ENCODE measurements at places on chromosomes 2 and 18.

GRCh38 chr2:234676783-234677450 lies 180.0 kb upstream of the ARL4C start:
- no peak for DNase-seq

GRCh38 chr2:43220760-43221123 lies 5.7 kb downstream of the ZFP36L2 start:
- DNase-seq = no peak

GRCh38 chr2:163723881-163724280 lies 11.9 kb downstream of the FIGN start:
- no peak for DNase-seq

DNA sequence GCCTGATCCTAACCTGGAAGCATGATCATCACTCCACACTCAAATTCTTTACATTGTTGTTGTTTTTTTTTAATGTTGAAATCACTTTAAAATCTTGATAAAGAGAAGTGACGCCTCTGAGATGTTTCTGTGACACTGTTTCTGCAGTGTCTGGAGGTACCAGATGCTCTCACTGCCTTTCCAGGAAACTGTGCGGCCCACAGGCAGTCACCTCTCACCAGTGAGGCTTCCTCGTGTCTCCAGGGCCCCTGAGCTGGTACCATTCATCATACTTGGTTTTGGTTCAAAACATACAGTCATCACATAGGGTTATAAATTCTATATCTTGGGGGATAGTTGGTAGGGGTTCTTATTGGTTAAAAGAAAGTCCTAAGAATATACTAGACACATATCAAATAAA lies 10.1 kb upstream of the ID2 start:
- DNase-seq = no peak

DNA sequence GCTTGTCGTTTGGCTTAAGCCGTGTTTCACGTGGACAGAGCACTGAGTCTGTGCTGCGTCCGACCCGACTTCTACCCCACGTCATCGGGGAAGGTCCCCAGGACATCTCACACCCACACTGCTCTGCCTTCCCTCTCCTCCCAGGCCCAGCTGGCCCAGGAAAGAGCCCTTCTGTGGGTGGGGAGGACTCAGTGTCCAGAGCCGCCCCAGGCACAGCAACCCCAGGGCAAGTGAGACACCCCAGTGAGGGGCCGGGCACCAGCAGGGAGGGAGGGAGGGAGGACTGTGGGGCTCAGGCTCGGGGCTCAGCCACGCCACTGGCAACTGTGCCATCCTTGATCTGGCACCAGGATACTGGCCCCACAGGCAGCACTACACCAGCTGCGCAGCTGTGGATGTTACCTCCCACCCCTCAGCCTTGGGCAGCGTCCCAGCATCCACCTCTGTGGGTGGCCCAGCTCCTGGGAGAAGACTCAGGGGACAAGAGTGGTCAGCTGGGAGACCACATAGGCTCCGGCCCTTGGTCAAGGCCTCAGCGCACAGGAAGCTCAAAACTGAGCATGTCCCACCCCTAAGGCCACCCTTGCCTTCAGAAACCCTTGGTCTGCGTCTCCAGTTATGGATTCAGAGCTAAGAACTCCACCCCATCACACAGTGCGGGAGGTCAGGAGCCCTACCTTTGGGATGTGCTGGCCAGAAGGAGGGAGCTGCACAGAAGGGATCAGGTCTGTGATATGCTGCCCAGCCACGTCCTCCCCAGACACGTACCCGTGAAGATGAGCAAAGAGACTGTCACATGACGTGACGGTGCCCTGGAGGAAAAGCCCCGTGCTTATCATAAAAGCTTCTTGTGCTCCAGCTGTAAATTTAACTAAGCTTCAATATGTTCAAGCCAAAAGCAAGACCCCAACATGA lies 11.7 kb downstream of the PASK start:
- DNase-seq = no peak

- no peak for DNase-seq
These were observed 42.5 kb upstream of the NFATC1 start for GRCh38 chr18:79353267-79353666.

GRCh38 chr2:241895712-241896641 lies 26.4 kb downstream of the RTP5 start:
- DNase-seq = no peak

- DNase-seq = no peak
These were observed 93.1 kb downstream of the TNFRSF11A start for GRCh38 chr18:62418258-62418657.

DNA sequence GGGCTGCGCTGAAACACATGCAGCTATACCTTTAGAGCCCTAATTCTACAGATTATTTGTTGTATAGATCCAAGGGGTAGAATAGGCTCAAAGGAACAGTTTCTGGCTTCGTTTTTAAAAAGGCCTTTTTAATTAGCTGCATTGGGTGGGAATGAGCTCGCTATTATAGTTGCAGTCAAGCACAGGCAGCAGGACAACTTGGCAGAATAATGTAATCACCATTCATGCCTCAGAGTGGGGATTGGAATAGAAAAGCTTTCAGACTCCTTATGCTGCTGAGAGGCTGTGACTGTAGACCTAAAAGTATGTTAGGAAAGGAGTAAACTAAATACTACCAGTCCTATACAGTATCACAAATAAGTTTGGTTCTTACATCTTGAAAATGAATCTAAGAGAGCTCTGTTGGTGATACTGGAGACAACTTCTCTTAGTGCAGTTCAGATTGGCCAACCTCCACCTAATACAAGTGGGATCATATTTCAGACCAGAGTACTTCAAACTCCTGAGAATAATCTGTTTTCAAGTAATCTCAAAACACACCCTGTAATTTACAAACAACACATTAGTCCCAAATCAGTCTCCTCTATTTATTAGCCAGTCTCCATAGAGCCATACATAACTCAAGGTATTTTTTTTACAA lies 121.4 kb downstream of the ANTXR1 start:
- DNase-seq = no peak

- no peak for DNase-seq
These were observed 644 bp upstream of the QPCT start for GRCh38 chr2:37343537-37344434.

GRCh38 chr18:58266291-58266690 lies 222.3 kb downstream of the NEDD4L start:
- no peak for DNase-seq

DNA sequence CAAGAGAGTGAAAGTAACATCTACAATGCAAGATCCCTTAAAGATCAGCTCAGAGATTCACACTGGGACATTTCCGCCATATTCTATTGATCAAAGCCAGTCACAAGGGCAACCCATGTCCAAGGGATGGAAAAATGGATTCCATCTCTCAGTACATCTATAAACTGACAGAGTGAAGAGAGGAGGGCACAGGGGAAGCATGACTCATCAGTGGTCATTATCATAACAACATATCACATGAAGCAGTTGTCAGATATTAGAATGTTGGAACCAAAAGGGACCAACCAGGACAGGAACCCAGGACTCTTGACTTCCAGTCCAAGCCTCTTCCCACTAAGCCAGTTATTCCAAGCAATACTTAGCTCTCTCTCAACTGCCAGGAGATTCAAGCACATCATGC lies 54.9 kb upstream of the IGFBP2 start:
- no peak for DNase-seq

DNA sequence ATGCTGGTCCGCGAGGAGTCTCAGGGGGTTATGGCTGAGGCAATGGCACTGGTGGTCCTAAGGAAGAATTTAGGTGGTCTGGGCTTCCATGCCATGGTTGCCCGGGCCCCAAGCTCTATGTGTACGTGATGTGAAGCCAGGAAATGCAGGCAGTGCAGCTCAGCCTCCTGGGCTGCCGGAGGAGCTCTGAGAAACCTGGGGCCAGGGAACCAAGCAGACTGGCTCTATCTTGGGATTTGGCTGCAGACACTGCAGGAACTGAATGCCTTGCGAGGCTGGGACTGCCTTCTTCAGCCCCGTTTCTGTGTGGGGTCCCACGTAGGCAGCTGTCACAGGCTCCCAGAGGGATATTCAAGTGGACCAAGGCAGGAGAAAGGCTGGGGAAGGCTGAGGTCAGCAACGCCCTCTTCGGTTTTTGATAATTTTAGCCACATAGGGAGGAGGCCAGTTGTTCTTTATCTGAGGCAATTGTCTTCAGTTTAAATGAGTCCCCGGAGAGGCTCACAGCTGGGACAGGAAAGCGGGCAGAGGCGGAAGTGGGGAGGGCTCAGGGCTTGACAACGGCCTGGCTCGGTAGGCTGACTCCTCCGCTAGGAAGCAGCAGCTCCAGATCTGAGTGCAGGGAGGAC lies 77.7 kb downstream of the RHOB start:
- no peak for DNase-seq

GRCh38 chr2:118492335-118492734 lies 355.1 kb downstream of the EN1 start:
- DNase-seq = no peak

- DNase-seq = no peak
These were observed 122.6 kb downstream of the PLEKHA3 start for GRCh38 chr2:178602901-178603300.

- DNase-seq = no peak
These were observed 76.7 kb downstream of the GFPT1 start for GRCh38 chr2:69310111-69311023.

GRCh38 chr18:2534906-2535305 lies 36.4 kb downstream of the METTL4 start:
- no peak for DNase-seq

- no peak for DNase-seq
These were observed 529.8 kb upstream of the CNTNAP5 start for GRCh38 chr2:123495241-123495640.

- DNase-seq = no peak
These were observed 993.6 kb upstream of the NXPH2 start for GRCh38 chr2:139773720-139774277.

GRCh38 chr2:64230540-64230939 lies 86.3 kb upstream of the PELI1 start:
- DNase-seq = no peak

DNA sequence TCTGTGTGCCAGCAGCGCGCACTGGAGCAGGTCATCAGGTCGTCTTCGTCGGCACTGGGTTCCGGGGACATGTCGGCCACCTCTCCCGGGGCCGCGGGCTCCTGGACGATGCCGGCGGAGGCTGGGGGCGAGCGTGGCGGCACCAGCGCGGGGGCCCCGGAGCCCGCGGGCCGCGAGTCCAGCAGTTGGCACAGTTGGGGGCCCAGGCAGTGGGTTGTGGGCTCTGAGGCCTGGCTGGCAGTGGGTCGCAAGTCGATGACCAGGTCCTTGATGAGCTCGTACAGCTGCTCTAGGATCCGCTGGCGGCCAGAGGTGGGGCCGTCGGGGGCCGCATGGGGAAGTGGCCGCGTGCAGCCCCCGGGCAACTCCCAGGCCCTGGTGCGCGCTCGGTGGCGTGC lies 300.5 kb downstream of the CCDC74A start:
- DNase-seq = no peak

DNA sequence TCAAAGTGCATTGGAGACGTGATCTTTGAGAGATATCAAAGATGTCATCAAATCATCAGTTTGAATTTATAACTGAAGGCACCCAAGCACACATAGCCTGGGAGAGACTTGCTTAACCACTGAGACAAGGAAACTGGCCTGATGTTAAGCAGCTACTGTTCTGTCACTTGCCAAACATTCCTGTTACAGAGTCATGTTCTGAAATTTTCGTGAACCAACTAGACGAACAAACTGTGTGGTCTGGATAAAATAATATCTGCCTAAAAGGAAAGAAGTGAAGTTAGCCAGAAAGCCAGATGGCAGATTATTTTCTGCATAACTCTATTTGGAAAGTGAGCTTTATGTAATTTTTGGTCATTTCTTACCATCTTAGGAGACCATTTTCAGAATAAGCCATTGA lies 51.4 kb downstream of the SPATS2L start:
- DNase-seq = no peak

- DNase-seq = no peak
These were observed 9.9 kb upstream of the ABHD3 start for GRCh38 chr18:21714474-21714873.

DNA sequence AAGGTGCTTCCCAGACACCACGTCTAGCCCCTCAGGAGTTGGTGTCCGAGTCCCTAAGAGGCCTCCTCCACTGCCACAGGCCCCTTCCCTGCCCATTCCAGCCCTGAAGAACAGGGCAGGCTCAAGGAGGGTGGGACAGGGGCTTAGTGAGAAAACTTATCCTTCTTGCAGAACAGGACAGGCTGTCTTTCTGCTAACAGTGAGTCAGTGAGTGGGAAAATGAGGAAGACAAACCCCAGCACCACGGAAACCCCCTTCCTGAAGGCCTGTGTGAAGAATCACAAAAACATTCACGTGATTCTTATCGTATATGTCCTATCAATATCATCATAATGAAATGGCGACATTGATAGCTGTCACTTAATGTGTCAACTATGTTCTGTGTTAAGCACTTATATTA lies 9.8 kb downstream of the FZD7 start:
- DNase-seq = no peak

DNA sequence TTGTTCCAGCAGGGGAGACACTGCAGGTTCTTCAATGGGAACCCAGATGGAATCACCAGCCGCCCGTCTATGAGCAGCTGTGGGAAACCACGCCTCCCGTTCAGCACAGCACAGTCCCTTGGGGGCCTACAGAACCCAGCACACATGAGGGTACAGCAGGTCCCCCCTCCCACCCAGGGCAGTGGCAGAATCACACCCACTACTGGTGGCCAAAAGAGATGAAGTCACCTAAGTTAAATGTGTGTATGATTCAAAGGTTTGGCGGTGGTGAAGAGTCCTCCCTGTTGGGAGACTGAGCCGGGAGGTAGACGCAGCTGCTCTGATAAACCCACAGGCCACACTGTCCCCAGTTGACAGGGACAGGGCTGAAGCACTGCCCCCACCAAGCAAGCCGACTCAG lies 44.3 kb downstream of the L3MBTL4 start:
- no peak for DNase-seq

DNA sequence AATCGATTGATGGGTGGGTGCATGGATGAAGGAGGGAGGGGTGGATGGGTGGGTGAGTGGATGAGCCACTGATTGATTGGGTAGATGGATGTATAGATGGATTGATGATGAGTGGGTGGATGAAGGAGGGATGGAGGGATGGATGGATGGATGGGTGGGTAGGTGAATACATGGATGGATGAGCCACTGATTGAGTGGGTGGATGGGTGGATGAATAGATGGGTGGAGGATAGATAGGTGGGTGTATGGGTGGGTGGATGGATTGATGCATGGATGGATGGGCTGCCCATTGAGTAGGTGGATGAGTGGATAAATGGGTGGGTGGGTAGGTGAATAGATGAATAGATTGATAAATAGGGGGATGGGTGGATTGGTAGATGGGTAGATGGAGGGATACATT lies 30.9 kb downstream of the MLPH start:
- DNase-seq = no peak

DNA sequence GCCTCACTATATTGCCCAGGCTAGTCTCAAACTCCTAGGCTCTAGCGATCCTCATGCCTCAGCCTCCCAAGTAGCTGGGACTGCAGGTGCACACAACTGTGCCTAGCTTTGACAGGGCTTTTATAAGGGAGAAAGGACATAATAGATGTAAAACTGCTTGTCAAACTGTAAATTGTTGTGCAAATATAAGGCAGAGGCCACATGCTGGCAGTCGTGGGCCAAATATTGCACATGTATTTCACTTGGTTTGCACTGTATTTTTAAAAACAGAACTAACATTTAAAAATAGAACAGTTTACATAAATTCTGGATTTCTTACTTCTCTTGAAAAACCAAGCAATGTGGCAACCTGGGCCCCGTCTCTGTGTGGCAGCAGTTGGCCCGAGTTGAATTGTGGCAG lies 31.2 kb upstream of the MYO3B start:
- DNase-seq = no peak

Measured in stimulated activated CD4-positive, alpha-beta T cell treated with anti-CD3 and anti-CD28 coated beads, Interleukin-2, amount 100 ng/mL, for 4 hours (primary cell).